ENCODE measurements at places on chromosomes 5 and 9.

DNA sequence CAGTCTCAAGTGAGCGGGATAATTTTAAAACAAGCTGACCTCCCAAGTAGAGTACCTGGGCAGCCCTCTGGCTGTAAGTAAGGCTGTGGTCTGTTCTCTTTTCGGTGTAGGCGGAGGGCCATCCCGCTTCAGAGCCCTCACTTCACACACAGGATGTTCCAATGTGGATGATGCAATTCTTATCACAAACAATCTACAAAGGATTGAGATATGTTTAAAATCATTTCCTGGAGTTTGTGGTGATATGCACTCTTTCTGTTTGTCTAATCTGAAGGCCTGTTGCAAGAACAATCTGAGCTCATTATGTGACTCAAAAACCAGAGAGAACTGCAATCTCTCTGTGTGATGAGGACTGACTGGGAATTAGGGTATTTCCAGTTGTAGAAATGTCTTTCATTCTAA, 42.5 kb downstream of the ITGA2 start:
- DNase-seq = no peak

DNA sequence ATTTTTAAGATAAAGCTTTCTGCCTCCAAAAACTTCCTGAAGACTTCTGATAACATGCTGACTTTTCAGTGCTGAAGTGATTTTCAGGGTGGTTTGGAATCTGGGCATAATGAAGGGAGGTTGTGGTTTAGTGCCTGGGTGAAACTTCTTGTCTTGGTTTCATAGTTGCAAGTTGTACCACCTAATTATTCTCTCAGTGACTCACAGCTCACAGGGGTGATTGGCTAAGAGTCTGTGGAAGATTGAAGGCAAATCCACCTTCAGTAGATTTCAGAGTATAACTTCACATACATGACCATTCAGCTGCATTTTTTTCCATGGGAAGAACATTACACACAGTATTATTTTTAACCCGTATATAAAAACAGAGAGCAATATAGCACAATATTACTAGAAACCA, 199.9 kb downstream of the PTTG1 start:
- DNase-seq = no peak

DNA sequence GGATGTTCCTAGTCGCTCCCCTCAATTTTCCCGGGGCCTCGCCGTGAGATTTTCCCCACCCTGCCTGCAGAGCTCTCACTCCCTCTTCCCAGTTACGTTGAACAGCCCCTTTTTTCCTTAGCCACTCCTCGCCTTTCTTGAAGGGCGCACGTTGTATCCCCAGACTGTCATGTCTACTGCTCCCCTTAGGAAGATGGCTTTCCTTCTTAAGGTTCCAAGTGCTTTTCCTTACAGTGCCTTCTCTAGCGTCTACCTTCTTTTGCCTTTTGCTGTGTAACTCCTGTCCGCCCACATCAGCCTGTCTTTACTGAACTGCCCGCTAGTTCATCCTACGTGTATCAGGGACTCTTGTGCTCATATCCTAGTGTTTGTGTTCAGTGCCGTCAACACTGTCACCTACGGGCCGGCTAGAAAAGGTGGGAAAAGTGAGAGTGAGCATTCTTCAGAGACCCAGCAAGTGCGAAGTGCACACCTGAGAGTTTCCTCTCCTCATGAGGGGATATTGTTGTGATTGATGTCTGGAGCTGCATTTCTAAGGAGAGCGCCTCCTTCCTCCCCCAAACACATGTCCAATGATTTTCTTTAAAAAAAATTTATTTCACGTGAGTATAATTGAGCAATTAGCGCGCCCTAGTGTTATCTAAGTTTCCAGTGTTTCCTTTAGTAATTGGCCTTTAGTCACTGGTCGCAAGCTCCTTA, 764 bp downstream of the CAMLG start:
- no peak for DNase-seq

DNA sequence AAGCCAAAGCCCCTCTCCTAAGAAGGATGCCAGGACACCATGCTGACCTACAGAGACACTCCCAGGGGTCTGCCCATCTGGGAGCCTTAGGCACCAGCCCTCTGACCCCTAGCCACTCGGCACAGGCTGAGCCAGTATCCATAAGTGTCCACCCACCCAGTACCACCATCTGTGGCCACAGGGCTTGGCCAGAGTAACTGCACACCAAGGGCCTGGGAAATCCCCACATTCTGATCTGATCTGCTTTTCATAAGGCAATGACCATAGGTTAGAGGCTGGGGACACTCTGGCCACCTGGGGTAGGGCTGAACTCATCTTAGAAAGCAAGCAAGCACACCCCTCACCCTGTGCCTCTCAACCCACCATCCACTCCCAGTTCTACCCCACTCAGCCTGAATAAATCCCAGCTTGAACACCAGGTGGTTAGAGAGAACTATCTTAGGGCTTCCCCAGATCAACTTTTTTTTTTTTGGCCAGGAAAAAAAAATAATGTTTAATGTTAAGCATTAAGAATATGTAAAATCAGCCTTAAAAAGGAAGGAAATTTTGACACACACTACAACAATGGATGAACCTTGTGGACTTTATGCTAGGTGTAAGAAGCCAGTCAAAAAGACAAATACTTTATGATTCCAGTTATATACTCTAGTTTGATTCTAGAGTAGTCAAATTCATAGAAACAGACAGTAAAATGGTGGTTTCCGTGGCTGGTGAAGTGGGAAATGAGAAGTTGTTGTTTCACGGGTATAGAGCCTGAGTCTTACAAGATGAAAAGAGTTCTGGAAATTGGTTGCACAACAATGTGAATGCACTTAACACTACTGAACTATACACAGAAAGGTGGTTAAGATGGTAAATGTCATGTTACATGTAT, 6.2 kb downstream of the GNPDA1 start:
- no peak for DNase-seq

GRCh38 chr9:82882138-82882537, 180.8 kb downstream of the RASEF start:
- DNase-seq = no peak

DNA sequence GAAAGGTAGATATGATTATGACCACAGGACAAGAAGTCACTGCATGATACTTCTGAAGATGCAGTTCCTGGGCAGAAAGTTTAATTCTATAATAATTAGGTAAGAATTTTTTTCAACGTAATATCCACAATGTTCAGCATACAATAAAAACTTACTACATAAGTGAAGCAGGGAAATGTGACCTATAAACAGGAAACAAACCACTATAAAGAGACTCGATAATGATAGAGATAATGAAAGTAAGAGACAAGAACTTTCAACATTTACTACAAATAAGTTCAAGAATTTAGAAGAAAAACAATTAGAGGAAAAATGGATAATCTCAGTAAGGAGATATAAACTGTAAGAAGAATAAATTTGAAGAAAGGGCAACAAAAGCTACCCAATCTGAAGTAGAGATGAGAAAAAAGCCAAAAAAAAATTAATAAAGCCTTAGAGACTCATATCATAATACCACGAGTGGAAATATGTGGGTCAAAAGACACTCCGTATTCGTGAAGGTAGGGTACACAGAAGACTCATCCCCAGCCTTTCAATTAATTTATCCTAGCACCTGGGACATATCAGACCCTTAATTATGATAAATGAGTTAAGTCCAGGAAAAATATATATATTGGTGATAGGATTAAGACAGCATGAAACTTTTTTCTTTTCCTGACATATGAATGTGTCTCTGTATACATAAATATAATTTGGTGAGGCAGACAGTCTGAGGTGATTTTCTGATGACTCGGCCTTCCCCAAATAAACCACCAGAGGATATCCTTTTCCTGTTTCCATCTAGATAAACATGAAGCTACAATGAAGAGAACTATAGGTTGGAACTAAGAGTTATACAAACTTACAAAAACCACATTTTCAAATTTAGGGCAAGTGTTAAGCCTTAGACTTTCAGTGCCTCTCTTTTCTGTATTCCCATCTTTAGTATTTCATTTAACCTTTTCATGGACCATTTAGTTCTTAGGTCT, 120.4 kb downstream of the RAPGEF6 start:
- DNase-seq = no peak

DNA sequence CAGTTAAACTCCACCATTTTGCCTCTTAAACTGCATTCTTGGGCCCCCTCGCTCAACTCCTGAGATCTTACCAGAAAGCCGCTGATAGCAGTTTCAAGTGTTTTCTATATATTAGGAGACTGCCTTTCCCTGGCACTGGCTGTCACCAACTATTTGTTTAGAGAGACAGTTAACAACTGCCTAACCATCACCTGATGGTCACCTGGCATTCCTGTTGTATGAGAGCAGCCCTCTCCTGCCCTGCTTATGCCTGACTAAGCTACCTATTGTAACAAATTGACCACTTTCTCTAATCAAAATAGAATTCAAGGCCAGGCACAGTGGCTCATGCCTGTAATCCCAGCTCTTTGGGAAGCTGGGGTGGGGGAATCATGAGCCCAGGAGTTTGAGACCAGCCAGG, 28.0 kb upstream of the SIL1 start:
- no peak for DNase-seq

GRCh38 chr5:173630724-173631365, 14.4 kb upstream of the BOD1 start:
- no peak for DNase-seq

DNA sequence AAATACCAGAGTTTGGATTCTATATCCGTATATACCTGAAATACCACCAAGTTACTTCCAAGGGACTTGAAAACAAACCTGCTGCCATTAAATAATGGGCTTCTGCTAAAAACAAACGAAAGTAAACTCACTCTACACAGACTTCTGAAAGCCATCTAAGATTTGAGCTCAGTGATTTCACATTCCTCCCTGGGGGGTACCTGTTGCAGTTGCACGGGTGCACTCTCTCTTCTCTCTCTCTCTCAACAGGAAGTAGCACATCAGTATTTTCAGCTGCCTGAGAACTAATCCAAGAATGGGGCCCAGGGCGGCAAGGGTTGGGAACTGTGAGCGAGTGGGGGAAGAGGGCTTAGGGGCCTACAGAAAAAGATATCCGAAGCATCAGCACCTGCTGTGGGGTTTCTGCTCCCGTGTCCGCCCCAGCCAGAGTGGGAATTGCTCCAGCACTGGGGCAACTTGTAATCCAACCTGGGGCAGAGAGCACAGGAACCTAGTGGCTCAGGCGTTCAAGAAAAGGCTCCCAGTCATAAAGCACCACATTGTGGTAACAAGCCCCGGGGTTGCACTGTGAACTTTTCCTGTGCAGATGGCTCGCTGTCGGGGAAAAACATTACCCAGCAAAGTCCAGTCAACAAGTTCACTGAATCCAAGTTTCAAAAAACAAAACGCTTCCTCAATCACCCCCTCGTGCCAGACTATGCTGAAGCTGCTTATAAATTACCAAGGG, 99.8 kb downstream of the EFNA5 start:
- DNase-seq = no peak

- no peak for DNase-seq
Observed at GRCh38 chr9:33690143-33690933, 105.0 kb upstream of the PRSS3 start.

- DNase-seq = no peak
Observed at GRCh38 chr5:107450531-107450930, 220.2 kb downstream of the EFNA5 start.

GRCh38 chr9:89458768-89459496, 39.0 kb downstream of the SEMA4D start:
- no peak for DNase-seq

DNA sequence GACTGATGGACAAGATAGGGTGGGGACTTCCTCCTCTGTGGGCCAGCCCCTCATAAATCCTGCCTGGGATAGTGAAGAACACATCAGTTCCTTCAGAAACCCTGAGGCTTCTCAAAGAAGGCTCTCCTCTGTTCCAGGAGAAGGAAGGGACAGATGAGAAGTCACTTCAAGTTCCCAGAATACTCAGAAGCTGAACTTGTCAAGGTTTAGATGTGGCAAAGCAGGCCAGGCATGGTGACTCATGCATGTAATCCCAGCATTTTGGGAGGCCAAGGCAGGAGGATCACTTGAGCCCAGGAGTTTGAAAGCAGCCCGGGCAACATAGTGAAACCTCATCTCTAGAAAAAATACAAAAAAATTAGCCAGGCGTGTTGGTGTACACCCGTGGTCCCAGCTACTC, 38.5 kb downstream of the STOM start:
- no peak for DNase-seq

DNA sequence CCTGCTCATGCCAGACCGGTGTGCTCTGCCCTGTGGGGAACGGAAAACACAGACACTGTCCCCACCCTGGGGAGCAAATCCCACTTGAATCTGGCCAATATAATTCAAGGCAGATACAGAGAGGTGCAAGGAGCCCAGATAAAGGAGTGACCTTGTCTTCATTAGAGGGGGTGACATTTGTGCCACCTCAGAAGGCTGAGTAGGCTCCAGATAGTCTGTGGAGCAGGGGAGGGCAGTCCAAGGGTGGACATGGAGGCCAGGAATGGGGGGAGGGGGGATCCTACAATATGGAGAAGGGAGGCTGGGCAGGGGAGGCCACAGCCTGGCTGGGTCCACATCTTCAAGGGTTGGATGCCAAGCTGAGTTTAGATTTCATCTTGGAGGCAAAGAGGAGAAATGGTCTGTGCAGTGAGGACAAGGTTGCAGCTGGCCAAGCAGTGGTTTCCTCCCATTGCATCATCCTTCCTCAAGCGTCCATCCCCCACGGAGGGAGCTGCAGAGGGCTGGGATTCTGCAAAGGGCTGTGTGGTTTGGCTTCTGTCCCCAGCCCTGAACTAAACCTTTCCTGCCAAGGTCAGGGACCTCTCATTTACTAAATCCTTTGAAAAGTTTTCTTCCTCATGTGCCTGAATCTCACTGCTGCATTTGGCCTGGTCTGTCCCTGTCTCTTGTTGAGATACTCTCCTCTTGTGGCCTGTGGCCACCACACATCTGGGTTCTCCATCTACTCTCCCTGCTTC, 60.1 kb downstream of the GALNT12 start:
- no peak for DNase-seq

DNA sequence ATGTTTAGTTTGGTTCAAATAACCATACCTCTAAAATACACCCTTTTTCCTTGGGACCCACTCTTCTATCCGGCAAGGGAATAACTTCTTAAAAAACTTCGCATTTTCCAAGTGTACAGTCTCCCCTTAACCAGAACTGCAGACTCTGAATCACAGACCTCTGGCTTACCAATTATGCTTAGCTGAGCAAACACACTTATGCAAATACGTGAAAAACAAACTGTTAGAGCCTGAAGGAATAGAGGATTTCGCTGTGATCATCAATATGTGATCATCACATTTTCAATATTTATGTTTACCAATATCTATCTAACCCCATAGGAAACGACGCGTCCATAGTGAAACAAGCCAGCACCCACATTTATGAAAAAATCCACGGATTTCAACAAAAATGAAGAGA, 1.3 kb downstream of the LPAR1 start:
- DNase-seq = no peak

GRCh38 chr5:68683632-68684036, 410.2 kb upstream of the SLC30A5 start:
- DNase-seq = no peak

Data from stimulated activated CD8-positive, alpha-beta memory T cell treated with anti-CD3 and anti-CD28 coated beads, Interleukin-15, amount 100 ng/mL, for 24 hours (primary cell).